Stimulated activated CD8-positive, alpha-beta memory T cell treated with anti-CD3 and anti-CD28 coated beads, Interleukin-4, amount 100 ng/mL, for 24 hours (primary cell): ENCODE measurements at places on chromosomes 7 and 10.

- DNase-seq: no peak
Measured at GRCh38 chr10:119149729-119150128, 15.8 kb downstream of the SFXN4 start.

DNA sequence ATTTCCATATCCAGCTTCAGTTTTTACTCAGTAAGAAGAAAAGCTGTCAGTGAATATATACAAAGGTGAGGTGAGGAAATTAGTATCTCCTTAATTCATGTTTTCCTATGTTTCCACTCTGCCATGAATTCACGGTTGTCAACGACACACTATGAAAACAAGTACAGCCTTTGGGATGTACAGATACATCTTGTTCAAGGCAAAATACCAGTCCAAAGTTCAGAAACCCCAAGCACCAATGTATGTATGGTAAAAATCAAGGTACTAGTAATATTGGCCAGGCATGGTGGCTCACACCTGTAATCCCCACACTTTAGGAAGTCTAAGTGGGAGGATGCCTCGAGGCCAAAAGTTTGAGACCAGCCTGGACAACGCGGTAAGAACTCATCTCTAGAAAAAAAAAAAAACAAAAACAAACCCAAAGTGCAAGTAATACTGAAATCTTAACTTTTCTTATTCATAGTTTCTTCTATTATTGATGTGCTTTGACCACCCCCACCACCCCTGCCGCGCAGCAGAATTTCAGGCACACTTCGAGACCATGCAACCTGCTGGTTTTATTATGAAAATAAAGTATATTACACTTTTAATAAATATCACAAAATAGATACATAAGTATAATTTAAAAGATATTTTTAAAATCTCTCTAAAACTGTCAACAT, 3.5 kb downstream of the ESYT2 start:
- no peak for DNase-seq

DNA sequence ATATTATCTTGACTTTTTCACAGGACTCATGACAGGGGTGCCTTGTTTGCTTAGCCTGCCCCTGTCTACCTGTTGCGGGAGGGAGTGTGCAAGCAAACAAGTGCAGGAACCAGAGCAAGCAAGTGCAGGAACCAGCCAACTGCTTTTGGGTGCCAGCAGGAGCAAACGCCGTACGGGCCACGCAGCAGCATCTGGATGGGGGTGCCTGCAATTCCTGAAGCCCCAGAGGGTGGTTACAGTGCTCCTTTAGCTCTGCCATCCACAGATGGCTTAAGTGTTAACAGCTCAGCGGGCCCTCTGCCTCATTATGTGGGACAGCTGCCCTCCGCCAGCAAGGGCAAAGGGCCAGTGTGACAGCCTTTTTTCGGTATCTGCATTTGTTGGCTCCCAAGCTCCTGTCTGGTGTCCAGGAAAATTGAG, 83.5 kb downstream of the MICU1 start:
- DNase-seq: no peak

- DNase-seq: no peak
Measured at GRCh38 chr10:24771943-24772694, 48.4 kb upstream of the ARHGAP21 start.

DNA sequence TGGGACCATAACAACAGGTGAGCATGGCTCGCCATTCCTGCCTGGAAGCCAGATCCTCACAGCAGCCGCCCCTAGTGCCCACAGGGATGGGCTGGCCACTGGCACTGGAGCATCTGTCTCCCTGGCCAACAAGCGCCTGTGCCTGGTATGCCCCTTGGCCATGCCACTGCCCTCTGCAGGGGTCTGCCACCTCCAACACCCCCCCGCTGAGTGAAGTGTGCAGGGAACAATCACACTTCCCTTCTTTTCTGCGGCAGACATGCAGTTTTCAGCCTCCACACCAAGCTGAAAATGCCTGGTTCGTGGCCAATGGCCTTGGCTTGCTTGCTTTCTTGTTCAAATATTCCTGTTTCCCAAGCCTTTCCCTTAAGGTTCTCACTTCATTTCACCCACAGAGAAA, 50.7 kb downstream of the HSPA12A start:
- DNase-seq: no peak

GRCh38 chr7:137847568-137848050, 835 bp upstream of the DGKI start:
- no peak for DNase-seq

GRCh38 chr7:133854739-133855138, 272.4 kb upstream of the LRGUK start:
- DNase-seq: no peak

DNA sequence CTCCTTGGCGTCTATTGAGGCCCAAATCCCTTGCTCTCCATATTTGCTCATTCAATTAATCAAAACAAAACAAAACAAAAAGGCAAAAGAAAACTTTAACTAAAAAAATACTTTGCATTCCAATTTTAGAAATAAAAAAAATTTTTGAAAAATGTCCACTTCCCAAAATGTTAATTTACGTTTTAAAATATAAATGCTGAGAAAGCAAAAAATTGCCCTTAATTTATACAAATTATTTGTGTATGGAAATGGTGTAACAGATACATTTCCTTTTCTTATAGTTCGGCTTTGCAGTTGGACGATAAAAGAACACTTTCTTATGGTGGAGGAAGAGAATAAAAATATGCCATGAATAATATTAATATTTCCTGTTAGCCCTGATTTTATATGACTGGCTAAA, 652.8 kb upstream of the PFKP start:
- DNase-seq: no peak

- DNase-seq: no peak
Measured at GRCh38 chr10:33453081-33454025, 118.9 kb upstream of the NRP1 start.

DNA sequence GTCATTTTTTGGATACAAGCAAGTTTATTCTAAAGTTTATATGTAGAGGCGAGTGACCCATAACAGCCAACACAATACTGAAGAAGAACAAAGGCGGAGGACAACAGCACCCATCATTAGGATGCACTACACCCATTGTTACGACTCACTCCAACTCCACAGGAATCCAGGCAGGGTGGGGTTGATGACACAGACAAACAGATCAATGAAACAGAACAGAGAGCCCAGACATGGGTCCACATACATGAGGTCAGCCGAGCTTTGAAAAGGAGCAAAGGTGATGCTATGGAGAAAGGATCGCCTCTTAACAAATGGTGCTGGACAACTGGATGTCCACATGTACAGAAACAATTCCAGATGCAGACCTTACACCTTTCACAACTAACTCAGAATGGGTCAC, 426.4 kb downstream of the PTPRN2 start:
- no peak for DNase-seq

GRCh38 chr7:18505870-18506460, 10.4 kb downstream of the HDAC9 start:
- no peak for DNase-seq

DNA sequence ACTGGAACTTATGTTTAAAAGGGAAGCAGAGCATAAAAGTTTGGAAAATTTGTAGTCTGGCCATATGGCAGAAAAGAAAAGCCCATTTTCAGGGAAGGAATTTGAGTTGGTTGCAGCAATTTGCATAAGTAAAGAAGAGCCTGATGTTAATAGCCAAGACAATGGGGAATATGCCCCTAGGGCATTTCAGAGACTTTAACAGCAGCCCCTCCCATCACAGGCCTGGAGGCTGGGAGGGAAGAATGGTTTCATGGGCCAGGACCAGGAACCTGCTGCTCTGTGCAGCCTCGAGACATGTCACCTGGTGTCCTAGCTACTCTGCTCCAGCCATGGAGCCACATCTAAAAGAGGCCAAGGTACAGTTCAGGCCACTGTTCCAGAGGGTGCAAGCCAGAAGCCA, 35.3 kb downstream of the HTR7 start:
- no peak for DNase-seq

GRCh38 chr10:89399956-89400355, 7.5 kb downstream of the IFIT1 start:
- DNase-seq: no peak

- DNase-seq: no peak
Measured at GRCh38 chr7:77657427-77658224, 38.6 kb upstream of the RSBN1L start.

DNA sequence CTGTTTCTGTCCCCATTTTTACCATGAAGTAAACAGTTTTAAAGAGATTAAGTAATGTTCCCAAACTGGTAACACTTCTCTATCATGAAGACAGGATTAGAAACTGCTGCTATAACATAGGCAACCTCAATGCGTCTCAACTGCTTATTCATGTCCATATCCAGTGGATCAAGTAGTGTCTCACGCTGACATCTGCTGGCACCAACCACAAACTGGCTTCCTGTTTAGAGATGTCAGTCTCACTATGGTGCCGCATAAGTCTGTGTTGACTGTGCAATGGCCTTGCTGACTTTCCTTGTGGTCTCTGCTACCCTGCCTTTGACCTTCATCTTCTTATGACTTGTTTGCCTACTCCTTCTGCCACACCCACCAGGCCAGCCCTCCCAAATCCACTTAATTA, 369.6 kb upstream of the DPP6 start:
- DNase-seq: no peak

GRCh38 chr7:49060743-49061142, 136.4 kb downstream of the CDC14C start:
- DNase-seq: no peak
